Right ventricle myocardium inferior (tissue), 1 donor: ENCODE measurements at places on chromosomes 6 and 20. TPM values are rescaled to one million over a fixed set of nuclear protein-coding genes. Genes with fewer than 3 reads are reported as not detected.

CD93 gene
- 43.5 TPM for total RNA-seq

DNA sequence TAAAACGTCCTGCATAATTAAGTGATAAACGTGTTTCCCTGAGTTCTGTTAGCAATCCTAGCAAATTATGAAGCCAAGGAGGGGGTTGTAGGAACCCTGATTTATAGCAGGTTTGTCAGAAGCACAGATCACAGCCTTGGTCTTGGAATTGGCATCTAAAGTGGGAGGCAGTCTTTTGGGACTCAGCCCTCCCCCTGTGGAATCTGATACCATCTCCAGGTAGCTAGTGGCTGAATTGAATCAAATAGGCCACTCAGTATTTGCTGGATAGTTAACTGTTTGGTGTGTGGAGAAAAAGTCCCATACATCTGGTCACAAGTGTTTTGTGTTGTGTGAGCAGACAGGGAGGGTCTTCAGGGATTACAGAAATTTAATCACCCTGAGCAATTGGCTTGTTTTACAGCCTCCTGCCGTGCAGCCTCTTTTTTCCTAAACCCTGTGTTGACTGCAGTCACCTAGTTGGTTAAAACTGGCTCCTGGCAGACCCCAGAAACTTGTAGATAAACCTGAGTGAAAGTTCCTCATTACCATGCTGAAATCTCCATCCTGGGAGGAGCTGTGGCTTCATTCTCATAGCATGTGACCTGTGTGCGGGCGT, 19.0 kb upstream of the KIFC1 start:
- no peak for DNase-seq

DDR1 gene
- total RNA-seq = 32.5 TPM

- DNase-seq = no peak
These were observed 536 bp upstream of the RAET1G start for GRCh38 chr6:149923327-149923986.

- DNase-seq = no peak
These were observed 34.5 kb downstream of the ABRACL start for GRCh38 chr6:139062932-139063646.

- DNase-seq = no peak
These were observed 39.1 kb downstream of the FAM209B start for GRCh38 chr20:56572172-56572571.

- no peak for DNase-seq
These were observed 135.4 kb downstream of the BFSP1 start for GRCh38 chr20:17395729-17396128.

DNA sequence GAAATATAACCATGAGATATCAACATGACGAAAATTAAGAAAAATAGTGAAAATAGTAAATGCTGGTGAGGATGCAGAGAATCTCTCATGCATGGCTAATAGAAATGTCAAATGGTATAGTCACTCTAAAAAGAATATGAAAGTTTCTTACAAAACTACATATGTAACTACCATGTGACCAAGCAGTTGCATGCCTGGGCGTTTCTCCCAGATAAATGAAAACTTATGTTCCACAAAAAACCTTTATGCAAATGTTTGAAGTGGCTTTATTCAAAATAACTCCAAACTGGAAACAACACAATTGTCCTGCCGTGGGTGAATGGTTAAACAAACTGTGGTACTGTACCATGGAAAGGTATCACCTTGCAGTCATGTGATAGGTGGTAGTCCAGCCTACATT, 112.4 kb downstream of the HDGFL1 start:
- no peak for DNase-seq

DNA sequence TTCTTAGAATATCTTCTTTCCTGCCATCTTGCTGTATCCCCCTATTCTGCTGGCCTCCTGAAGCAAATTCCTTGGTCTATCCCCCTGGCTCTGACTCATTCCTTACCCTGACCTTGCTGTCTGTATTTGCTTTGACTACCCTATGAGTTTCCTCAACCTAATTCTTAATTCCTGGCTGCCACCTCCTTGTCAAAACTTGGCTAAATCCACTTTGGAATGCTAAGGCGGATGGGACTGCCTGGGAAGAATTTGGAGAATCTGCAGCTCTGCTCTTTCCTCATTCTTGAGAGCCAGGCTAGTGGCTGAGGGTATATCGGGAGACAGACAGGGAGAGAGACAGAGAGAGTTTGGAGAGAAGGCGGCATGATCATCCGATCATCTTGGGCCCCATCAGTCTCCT, 24.4 kb downstream of the CAP2 start:
- DNase-seq = no peak

GRCh38 chr6:11197175-11197536, 35.3 kb downstream of the NEDD9 start:
- no peak for DNase-seq

HSPA12B gene
- 17.5 TPM for total RNA-seq

DNA sequence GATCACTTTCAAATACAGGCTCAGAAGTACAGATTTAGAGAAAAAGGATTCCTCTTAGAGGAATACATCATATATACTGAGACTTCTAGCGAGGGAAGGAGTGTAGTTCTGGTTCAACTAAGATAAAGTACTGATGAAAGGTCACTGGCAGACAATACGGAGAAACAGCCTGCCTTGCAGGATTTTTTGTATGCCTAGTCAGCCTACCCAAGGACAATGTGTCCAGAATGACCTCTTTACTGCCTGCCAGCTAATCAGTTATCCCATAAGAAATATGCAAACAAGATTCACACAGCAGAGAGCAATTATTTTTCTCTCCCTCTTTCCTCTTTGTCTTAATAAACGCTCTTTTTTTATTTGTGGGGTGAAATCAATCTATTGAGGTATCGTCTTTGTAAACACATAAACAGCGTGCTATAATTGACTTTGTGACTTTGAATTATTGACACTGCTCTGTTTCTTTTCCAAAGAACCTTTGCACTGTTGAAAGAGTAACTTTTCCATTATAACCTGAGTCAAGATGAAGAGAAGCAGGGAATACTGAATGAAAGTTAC, 1.4 kb upstream of the TSPYL4 start:
- no peak for DNase-seq

- DNase-seq = no peak
These were observed 38.6 kb downstream of the COL9A1 start for GRCh38 chr6:70264306-70264705.

GRCh38 chr6:151723152-151723551, 84.3 kb upstream of the ESR1 start:
- DNase-seq = no peak
